ENCODE measurements at places on chromosomes 7 and 10.
A peak's percentile ranks its signal among the peaks of the same experiment; 100 is the strongest.

GRCh38 chr10:120328647-120329046 lies 128.4 kb upstream of the PLPP4 start:
- no peak for DNase-seq

GRCh38 chr10:31942892-31943291 lies 14.3 kb upstream of the ARHGAP12 start:
- DNase-seq: no peak

GRCh38 chr10:107516349-107516748 lies 351.8 kb upstream of the SORCS1 start:
- DNase-seq: no peak

GRCh38 chr7:112225006-112225405 lies 18.5 kb downstream of the ZNF277 start:
- DNase-seq: no peak

DNA sequence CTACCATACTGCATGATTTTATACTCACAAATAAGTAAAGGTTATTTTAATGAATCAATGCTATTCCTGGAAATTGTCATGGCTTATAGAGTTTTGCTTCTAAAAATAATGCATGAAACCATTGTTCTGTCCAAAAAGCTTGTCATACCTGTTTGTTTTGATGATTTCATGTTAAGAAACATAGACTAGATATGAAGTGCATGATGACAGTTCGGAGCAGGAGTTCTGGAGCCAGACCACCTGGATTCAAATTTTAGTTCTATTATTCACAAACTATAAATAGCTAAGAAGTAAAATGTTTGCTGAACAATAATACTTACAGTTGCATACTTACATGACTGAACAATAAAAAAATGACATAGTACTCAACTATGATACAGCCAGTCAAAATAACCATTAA lies 107.0 kb upstream of the AKR1E2 start:
- DNase-seq: no peak

DNA sequence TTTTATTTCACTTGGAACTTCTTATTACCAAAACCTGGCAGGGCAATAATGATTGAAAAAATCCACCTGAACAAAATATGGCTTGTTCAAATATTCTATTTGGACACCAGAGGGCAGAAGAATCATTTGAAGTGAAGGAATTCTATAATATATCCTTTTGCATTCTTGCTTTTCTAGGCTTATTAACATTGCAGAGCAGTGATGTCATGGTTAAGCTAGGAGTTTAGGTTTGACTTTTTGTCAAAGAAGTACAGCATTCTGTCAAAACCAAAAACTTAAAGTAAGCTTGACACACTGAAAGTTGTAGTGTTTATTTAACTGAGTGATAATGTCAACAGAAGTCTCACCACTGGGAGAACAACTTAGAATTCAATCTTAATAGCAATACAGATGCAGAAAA lies 156.0 kb downstream of the SEMA3D start:
- DNase-seq: peak; percentile 11

Measured in naive B cell (primary cell).